ENCODE measurements at places on chromosomes 13 and 19.

DNA sequence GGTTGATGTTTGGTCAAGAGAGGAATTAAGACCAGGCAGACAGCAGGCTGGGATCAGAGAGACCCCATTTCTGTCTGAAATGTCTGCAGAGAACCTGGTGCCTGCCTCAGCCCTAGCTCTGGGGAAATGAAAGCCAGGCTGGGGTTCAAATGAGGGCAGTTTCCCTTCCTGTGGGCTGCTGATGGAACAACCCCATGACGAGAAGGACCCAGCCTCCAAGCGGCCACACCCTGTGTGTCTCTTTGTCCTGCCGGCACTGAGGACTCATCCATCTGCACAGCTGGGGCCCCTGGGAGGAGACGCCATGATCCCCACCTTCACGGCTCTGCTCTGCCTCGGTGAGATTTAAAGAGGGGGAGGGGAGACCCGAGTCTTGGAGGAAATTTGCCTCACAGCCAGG, at the start of gene LILRB4:
TSS of gene LILRB4 (plus strand) at position 256 of the 400 bp plus-strand sequence. CDS start at position 305, 49 bp downstream.
- no peak for DNase-seq

DNA sequence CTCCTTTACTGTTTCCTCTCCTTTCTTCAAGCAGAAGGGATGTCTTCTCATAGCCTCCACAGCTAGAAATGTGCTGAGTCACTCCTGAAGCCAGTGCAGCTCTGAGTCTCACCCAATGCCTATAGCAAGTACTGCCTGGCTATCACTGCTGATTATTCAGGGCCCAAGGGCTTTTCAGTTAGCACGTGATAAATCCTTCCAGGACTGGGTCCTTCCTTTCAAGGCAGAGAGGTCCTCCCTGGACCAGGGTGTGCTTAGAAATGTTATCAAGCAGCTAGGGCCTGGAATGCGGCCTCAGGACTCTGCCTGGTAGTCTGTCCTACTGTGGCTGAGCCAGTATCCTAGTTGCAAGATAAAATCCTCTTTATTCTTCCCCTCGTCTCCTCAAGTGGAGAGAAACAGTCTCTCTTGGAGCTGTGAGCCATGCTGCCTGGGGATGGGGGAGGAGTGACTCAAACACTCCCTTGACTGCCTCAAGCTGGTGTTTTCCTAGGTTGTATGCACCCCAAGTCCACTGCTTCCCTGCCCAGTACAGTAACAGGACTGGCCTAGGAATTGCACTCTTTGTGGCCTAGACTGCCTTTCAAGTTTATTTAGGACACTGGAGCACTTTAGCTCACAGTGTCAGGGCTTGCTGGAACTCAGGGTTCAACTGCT, 198.7 kb upstream of the SERP2 start:
- DNase-seq: no peak

DNA sequence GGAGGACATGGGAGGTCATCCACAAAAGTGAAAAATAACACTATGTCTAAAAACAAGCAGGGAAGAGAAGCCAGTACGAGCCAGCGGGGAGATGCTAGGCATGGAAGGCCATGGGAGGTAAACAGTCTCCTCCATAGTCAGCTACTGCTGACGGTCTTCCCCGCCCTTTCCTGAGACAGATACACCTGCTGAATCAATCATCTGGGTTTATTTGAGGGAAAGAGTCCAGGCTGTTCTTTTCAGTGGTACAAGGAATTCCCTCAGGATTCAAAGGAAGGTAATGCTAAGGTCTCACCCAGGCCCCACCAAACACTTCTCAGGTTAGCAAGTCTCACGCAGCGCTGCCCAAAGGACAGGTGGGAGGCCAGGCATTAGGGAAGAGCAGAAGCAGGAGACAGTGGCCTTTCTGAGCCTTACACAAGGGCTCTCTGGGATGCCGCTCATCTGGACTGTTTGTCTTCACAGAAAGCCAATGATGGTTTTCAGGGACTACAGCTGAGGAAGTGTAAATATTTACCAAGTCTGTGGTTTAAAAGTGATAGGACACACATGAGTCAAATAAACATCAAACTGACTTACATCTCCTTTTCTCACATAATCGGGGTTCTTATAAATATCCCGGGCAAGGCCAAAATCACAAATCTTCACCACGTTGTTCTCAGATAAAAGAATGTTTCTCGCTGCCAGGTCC, 173.9 kb downstream of the FLT1 start:
- no peak for DNase-seq

- no peak for DNase-seq
These were observed 7.5 kb downstream of the FBN3 start for GRCh38 chr19:8141726-8142512.

- no peak for DNase-seq
These were observed 625.5 kb upstream of the MIR17HG start for GRCh38 chr13:90721937-90722336.

DNA sequence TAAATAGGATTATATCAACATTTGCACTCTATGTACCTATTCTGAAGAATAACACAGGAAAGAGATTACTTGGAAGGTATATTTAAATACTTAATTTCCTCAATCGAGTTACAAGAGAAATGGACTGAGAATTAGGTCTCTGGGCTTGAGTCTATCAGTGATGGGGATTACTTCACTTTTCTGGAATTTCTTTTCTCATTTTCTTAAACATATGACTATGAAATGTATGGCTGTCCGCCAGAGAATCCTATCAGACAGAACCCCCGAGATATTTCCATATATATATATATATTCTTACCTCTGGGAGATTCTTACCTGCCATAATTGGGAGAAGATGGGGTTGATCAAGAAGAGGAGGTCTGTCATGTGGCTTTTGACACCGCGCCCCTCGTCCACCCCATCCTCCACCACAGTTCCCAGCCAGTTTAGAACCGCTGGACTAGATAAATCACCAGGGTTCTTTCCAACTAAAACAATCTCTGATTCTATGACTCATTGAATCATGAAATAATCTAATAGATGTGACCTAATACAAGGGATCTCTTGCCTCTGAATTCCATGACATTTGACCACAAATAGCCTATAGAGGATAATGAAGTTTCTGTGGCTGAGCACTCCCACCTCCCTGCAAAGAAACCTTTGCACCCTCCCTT, 231.3 kb downstream of the TBC1D4 start:
- no peak for DNase-seq

DNA sequence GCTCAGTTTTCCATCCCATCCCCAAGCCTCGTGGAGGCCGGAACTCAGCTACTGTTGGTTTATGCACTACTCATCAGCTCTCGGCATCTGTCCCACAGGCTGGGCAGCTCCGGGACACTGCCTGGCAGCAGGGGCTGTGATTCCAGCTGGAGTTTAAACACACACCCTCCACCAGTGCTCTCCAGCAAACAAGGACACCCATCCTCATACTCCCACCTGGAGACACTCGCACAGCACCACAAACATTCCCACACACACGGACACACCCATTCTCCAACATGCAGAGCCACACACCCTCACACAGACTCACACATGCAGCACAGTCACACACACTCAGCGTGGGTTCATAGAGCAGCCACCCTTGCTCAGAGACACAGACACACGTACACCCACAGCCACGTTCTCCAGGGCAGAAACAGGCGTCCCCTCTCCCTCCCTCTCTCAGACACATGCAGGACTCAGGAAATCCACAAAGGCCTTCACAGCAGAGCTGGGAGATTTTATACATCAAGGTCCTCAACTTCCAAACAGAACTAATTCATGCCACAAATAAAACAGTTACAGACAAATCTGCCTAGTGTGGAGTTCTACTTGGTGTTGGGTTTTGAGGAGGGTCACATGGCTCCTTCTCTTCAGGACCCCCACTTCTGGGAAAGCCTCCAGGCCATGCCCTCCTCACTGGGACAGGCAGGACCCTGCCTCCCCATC, 785.4 kb downstream of the UQCRFS1 start:
- no peak for DNase-seq

GRCh38 chr13:44371421-44371820, 2.2 kb upstream of the SERP2 start:
- no peak for DNase-seq
